ENCODE measurements at places on chromosomes 1 and 21.
A peak's percentile ranks its signal among the peaks of the same experiment; 100 is the strongest.

GRCh38 chr1:179709841-179710329 is 33.2 kb upstream of the FAM163A start:
- no peak for DNase-seq

DNA sequence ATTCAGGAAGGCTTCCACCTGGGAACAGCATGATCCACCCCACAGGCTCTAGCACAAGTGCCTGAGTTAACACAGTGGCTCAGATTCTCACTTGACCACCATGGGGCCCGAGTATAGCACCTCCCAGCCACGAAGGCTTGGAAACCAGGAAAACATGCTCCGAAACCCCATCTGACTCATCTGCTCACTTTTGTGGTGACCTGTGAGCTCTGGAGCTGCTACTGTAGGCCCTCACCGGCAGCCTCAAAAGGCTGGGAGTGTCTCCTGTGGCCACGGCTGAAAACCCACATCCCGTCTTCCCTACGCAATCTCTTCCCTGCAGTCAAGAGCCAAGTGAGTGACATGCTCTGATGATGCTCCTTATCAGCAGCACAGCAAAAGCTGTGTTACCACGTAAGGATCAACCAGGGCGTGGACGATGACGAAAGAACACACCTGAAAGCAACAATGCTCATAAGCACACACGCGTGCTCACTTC is 81.4 kb downstream of the TGFBR3 start:
- DNase-seq: no peak

DNA sequence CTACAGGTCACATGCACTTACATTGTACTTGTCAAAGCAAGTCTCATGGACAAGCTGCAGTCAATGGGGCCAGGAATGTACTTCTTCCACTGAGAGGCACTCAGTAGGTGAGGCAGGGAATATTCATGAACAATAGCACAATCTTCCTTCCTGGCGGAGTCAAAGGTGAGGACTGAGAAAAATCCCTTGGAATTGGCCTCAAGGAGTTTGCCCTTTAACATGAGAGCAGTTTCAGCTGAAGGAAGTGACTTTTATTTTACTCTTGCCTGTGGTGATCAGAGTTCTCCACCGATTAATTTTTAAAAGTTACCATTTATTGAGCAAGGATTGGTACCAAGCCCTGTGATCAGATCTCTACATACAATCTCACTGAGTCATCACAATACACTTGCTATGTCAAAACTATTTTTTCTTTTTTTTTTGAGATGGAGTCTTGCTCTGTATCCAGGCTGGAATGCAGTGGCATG is 11.2 kb upstream of the AK2 start:
- DNase-seq: no peak

DNA sequence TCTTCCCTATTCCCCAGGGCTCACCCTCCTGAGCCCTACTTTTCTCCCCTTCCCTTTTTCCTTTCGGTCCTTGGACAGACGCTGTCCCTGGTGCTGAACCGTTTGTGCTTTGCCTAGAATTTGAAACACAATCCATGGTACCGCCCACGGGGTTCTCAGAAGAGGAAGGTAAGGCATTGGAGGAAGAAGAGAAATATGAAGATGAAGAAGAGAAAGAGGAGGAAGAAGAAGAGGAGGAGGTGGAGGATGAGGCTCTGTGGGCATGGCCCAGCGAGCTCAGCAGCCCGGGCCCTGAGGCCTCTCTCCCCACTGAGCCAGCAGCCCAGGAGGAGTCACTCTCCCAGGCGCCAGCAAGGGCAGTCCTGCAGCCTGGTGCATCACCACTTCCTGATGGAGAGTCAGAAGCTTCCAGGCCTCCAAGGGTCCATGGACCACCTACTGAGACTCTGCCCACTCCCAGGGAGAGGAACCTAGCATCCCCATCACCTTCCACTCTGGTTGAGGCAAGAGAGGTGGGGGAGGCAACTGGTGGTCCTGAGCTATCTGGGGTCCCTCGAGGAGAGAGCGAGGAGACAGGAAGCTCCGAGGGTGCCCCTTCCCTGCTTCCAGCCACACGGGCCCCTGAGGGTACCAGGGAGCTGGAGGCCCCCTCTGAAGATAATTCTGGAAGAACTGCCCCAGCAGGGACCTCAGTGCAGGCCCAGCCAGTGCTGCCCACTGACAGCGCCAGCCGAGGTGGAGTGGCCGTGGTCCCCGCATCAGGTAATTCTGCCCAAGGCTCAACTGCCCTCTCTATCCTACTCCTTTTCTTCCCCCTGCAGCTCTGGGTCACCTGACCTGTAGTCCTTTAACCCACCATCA is 10.4 kb downstream of the BCAN start:
- DNase-seq: peak; percentile 89

GRCh38 chr1:118688891-118689290 is 299.3 kb downstream of the TBX15 start:
- no peak for DNase-seq

- DNase-seq: no peak
Measured at GRCh38 chr1:183814121-183814681, 9.3 kb downstream of the RGL1 start.

- no peak for DNase-seq
Measured at GRCh38 chr1:43832998-43833397, 100.6 kb upstream of the ARTN start.

- no peak for DNase-seq
Measured at GRCh38 chr1:173239058-173239457, 31.9 kb upstream of the TNFSF4 start.

- DNase-seq: peak; percentile 68
Measured at GRCh38 chr1:244759158-244759557, 76.3 kb upstream of the COX20 start.

DNA sequence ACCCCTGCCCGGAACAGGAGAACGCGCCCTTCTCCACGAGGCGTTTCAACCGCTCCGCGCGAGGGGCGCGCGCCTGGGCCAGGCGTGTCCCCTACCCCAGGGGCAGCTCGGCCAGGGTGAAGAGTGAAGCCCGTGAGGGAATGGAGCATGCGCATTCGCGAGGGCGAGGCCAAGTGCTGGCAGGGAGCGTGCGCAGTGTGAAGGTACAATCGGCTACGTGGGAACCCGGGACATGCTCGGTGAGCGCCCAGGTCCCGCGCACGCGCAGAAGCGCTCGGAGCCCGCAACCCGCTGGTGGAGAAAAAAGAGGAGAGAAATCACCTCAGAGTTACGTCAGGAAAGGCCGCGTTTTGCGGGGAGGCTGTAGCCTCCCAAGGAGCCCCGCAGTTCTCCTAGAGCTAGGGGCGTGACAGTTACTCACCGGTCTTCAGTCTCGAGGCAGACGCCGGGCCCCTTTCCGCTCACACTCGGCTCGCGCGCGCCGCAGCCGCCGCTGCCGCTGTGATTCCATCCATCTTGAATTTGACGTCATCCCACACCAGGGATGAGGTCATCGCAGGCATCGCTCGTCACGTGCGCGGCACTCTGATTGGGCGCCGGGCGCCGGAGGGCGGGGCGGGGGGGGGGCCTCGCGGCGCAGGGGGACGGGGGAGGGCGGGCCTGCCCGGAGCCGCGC is at the start of gene ZBTB21:
Gene ZBTB21, minus strand, starts transcription at position 530 of the 676 bp plus-strand sequence. CDS start 16,265 bp downstream, outside the sequence.
- peak; percentile 99 for DNase-seq

DNA sequence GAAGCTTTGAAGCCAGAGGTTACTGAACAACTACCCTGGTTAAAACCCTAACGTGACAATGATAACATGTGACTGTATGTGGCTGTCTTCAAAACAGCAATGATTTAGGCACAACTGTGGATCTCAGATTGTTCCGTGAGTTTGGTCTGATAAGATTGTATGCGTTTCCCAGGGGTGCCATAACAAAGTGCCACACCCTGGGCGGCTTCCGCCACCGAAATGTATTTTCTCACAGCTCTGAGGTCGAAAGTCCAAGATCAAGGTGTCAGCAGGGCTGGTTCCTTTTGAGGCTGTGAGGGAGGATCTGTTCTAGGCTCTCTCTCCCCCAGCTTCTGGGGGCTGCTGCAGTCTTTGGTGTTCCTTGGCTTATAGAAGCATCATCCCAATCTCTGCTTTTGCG is 29.5 kb upstream of the ERG start:
- no peak for DNase-seq

- no peak for DNase-seq
Measured at GRCh38 chr1:173356191-173356762, 120.9 kb upstream of the PRDX6 start.

DNA sequence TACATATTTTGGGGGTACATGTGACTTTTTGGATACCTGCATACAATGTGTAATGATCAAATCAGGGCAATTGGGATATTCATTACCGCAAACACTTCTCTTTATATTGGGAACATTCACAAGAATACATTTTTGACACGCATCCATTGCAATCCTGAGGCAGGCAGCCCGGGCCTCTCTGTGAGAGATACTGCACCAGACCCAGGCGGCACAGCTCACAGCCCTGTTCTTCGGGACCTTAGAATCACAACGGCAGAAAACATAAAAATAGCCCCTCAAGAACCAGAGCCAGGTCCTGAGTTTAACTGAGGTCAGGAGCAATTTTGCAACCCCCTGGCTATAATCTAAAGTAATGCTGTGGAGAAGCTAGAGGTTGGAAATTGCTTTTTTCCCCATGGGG is 90.8 kb upstream of the PGBD5 start:
- no peak for DNase-seq

GRCh38 chr1:184892116-184892515 is 82.2 kb downstream of the NIBAN1 start:
- no peak for DNase-seq

GRCh38 chr1:152001631-152002584 is 8.2 kb upstream of the S100A10 start:
- no peak for DNase-seq

DNA sequence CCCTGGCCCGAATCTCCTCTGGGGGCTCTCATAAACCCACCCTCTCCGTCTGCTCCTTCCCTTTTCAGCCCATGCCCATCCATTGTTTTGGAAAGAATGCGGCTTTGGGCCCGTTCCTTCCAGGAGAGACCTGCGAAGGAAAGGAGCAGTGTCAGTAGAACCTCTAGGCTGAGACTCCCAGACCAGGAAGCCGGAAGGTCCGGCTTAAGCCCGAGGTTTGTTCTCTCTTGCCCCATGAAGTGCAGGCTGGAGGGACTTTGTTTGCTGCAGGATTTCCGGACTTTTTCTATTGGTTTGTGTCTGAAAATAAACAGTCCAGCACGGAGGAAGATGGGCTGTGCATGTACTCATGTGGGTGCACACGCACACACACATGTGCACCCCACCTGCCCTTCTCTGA is 49.8 kb downstream of the ELK4 start:
- DNase-seq: peak; percentile 46

- peak; percentile 66 for DNase-seq
Measured at GRCh38 chr1:12567288-12567819, 50.7 kb downstream of the DHRS3 start.

- DNase-seq: no peak
Measured at GRCh38 chr21:31801551-31802219, 69.8 kb upstream of the SCAF4 start.

DNA sequence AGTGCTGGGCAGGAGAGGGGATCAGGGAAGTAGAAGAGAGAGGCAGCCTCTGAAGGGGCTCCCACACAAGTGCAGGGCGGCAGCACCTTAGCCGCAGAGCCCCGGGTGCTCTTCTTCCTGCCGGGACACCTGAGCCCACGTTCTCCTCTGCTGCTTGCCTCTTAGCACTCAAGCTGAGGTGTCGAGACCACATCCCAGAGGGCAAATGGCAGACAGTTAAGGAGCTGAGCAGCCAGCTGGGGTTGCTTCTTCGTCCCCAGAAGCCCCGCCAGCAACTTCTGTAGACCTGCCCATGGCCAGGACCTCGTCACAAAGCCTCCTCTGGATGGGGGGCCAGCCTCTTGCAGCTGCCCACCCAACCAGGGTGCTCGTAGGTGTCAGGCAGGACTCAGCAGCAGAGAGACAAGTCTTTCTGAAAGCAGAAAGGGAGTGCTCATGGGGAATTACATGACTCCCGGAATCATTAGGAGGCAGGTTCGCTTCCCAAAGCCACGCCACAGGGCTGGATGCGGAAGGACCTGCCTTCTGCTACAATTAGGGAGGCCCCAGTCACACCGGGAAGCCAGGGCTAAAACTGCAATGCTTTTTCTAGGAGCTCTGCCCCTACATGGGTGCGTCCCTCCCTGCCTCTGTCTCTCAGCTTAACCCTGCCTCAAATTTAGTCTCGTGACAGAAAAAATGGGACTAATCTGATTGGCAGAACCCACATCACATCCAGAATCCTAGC is 141.4 kb upstream of the RAB4A start:
- no peak for DNase-seq

GRCh38 chr1:182978151-182978853 is 25.3 kb upstream of the SHCBP1L start:
- DNase-seq: no peak

GRCh38 chr1:171740356-171740863 is 1.5 kb downstream of the VAMP4 start:
- no peak for DNase-seq

- DNase-seq: no peak
Measured at GRCh38 chr1:163604896-163605295, 283.1 kb downstream of the NUF2 start.

- DNase-seq: no peak
Measured at GRCh38 chr1:198132060-198132781, 24.6 kb upstream of the NEK7 start.

DNA sequence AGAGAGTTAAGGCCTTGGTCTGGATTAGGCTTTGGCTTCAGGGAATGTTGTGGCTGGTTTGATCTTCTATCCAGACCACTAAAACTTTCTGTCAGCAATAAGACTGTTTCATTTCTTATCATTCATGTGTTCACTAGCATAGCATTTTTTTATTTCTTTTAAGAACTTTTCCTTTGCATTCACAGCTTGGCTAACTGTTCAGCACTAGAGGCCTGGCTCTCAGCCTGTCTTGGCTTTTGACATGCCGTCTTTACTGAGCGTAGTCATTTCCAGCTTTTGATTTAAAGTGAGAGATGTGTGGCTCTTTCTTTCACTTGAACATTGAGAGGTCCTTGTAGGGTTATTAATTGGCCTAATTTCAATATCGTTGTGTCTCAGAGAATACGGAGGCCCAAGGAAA is 62.5 kb downstream of the RNF220 start:
- DNase-seq: no peak

Data from osteoblast (primary cell).